Progenitor cell of endocrine pancreas (in vitro differentiated cells): ENCODE measurements at places on chromosomes 5 and 9. TPM values are rescaled to one million over a fixed set of nuclear protein-coding genes. Genes with fewer than 3 reads are reported as not detected.

GRCh38 chr5:73189871-73190376 is 16.9 kb downstream of the TMEM174 start:
- no peak for DNase-seq

- DNase-seq, result no peak
Observed at GRCh38 chr5:851076-851475, 290 bp upstream of the ZDHHC11 start.

Gene PCDHB9
- 7.5 and 8.0 TPM in 2 replicates for total RNA-seq

DNA sequence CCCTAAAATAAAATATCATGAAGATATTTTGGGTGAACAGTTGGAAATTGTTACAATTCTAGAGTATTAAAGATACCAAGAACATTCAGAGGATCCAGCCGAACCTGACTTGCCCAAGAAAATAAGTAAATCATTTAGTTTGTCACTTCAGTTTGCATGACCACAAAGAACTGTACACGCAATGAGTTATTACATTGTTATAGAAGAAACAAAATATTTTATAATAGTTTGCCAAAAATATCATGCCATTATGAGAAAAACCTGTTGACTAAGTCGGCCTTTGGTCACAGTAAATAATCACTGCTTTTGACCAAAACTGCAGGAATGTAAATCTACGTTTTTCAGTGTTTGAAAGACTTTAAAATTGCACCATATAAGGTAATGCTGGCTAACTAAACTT is 27.9 kb downstream of the TRIO start:
- no peak for DNase-seq
